Right cardiac atrium (tissue), 5 donors: ENCODE measurements at places on chromosomes 7 and 10. TPM values are rescaled to one million over a fixed set of nuclear protein-coding genes. Genes with fewer than 3 reads are reported as not detected.

GRCh38 chr7:12249706-12250105 lies 38.6 kb downstream of the TMEM106B start:
- no peak for DNase-seq

Gene RPA3
- polyA plus RNA-seq: 25.0 TPM

DNA sequence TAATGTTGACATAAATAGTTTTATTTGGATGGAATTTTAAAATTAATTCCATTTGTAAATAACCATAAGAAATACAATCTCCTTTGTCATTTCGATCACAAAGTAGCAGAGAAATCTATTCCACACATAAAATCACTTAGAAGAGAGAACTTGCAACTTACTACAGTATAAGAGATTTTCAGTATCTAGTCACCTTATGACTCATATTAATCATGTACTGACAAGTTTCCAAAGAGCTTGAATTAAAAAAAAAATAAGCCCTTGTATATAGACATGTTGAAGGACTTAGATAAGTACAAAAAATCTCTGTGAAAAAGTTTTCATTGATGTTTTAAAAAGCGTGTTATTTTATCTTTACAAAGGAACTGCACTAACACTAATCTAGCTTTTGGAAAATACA lies 207.1 kb upstream of the ETV1 start:
- no peak for DNase-seq

GRCh38 chr7:130329681-130330080 lies 14.9 kb upstream of the CPA5 start:
- no peak for DNase-seq

GRCh38 chr10:100148353-100149211 lies 37.2 kb downstream of the ERLIN1 start:
- no peak for DNase-seq

Gene PRRT4
- polyA plus RNA-seq: 1.1 TPM

DNA sequence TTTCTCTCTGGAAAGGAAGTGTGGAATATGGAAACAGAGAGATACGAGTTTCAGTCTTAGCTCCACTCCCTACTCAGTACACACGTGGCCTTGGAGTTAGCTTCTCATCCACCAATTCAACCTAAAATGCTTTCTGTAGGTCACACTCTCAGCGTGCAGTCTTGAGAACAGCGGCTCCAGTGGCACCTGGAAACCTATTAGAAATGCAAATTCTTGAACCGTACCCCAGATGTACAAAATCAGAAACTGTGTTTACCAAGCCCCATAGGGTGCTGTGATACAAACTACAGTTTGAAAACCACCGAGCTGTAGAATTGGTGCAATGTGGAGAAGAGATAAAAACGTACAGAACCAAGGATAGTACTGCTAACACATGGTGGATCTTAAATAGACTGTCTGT lies 91.1 kb upstream of the SP4 start:
- DNase-seq: no peak

DNA sequence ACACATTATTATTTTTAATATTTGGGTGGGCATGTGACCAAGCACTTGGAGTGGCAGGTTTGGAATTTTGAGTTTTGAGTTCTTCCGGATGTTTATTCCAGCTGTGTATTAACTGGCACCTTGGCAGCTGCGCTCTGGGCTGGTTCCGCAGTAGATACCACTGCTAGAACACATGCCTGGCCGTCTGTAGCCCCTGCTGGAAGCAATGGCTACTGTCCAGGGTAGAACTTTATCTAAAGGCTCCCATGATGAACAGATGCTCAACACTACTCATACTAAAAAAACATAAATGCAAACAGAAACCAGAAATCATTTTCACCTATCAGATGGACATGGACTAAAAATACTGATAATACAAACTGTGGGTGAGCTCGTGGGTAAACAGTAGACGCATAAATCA lies 19.4 kb upstream of the SH3PXD2A start:
- no peak for DNase-seq

Gene TMEM209
- polyA plus RNA-seq: 5.2 TPM

DNA sequence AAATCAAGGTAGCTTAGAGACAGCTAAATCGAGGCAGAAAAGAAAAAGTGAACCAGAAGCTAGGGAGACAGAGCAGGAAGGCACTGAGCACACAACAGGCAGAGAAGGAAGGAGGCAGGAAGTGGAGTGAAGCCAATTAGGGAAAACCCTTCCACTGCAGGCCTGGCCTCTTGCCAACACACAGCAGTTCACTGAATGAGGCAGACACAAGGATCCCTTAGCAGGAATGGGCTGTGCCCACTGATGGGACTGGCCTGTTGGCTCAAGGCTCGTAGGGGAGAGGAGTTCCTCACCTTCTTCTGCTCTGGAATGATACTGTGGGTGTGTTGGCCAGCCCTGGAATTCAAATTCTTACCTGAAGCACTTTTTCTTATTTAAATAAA lies 220.3 kb upstream of the STK17A start:
- no peak for DNase-seq

- no peak for DNase-seq
Observed at GRCh38 chr7:157612009-157612663, 275.3 kb downstream of the DNAJB6 start.

- no peak for DNase-seq
Observed at GRCh38 chr7:2128601-2129322, 104.0 kb downstream of the MAD1L1 start.

- DNase-seq: no peak
Observed at GRCh38 chr10:76905251-76905650, 732.4 kb downstream of the KCNMA1 start.

Gene DRGX
- polyA plus RNA-seq: not detected

DNA sequence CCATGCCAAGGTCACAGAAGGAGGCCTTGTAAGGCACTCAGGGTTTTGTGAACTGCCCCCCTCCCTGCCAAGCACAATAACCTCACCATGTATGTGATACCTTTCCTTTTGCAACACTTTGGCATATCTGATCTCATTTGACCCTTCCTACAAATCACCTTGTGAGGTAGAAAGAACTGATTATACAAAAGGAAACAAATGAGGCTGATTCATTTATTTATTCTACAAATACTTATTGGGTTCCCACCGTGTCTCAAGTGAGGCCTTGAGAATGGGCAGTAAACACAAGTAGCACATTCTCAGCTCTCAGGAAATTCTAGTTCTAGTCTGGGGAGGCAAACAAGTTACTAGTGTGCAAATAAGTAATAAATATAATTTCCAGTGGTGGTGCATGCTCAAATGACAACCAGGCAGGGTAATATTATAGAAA lies 19.6 kb downstream of the PLCE1 start:
- no peak for DNase-seq

Gene RBM33
- polyA plus RNA-seq: 16.6 TPM

DNA sequence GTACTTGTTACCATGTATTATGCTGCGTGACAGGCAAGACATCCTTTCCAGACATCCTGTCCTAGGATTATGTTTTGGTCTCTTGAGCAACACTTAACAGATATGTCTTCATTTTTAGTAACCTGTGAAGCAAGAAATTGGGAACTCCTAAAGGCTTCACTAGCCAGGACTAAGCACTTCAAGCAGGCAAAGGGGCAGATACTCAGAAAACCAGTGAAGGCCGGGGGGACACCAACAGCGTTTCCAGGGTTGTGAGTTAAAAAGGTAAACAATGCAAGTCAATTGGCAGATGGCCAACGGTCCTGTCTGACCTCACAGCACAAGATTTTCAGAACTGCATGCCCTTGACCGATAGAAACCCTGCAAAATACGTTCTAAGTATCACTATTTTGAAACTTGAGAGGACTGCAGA lies 77.6 kb upstream of the SFMBT2 start:
- no peak for DNase-seq

- DNase-seq: no peak
Observed at GRCh38 chr10:78210548-78210947, 176.9 kb downstream of the RPS24 start.

Gene TAC1
- 1.6 TPM for polyA plus RNA-seq

Gene COL13A1
- polyA plus RNA-seq: 6.8 TPM

Gene MRLN
- not detected for polyA plus RNA-seq

Gene GRB10
- 35.2 TPM for polyA plus RNA-seq

DNA sequence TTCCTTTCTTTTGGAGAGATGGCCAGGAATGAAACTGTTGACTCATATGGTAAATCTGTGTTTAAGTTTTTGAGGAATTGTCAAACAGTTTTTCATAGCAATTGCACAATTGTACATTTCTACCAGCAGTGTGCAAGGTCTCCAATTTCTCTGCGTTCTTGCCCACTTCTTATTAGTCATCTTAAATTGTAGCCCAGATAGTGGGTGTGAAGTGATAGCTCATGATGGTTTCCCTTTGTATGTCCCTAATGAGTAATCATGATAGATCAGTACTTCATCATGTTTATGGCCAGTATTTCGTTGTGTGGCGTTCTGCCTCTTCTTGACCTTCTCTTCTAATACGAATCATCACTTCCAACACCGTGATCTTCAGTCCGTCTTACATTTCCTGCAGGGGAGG lies 136.3 kb downstream of the DOCK1 start:
- DNase-seq: no peak

GRCh38 chr10:74823791-74824183 lies 2.6 kb upstream of the KAT6B start:
- DNase-seq: no peak

DNA sequence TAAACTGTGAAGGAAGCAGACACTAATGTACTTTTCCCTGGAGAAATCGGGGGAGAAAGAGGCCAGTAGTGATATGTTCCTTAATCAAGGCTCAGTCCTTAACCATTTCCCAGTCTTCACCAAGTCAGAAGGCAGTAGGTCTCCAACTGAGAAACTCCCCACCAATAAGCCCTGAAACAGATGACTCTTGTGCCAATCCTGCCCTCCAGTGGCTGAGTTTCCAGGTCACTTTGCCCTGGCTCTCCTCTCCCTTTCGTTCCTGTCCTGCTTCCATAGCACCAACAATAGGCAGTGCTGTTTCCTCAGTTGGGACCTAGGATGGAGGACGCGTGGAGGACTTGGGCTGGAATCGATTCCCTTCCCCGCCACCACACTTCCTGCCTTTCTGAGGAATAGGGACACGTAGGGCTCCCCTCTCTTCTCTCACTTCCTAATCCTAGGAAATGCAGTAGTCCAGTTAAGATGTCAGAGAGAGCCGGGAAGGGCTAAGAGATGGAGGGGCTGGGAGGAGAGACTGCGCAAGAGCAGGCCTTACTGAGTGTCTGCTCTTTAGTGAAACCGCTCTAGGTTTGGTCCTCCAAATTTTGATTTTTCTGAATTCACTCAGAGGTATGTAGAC lies 23.4 kb downstream of the ATOH7 start:
- no peak for DNase-seq

DNA sequence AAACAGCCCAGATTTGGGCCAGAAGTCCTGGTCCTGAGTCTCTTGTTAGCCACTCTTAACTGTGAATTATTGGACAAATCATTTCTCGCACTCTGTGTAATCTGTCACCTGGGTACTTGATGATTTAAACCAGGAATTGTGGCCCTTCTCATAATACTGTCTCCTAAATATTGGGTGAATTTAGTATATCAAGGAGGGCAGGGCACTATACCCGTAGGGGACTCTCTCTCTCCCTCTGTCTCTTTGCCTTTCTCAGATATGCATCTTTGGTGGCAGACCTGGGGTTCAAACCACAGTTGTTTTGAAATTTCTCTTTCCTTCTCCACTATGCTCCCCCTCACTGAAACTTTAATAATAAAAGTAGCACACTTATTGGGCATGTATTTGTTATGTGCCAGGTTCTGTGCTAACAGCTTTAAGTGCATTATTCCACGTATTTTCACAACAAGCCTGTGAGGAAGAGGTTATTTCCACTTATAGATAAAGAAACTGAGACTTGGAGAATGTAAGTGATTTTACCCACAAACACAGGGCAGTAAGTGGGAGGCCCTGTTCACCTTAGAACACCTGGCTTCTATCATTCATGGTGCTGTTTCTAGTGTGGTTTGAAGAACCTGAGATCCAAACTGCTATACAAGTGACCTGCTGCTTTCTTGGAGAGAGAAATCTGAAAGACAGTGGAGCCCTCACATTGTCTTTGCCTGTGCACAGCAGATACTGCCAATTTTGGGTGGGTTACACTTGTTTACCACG lies 11.8 kb downstream of the FAS start:
- no peak for DNase-seq

GRCh38 chr10:69633673-69634635 lies 3.9 kb downstream of the FAM241B start:
- DNase-seq: no peak

- no peak for DNase-seq
Observed at GRCh38 chr10:122190176-122190943, 80.7 kb upstream of the BTBD16 start.

Gene ERVW-1
- 0.07 TPM for polyA plus RNA-seq

Gene ARHGAP21
- polyA plus RNA-seq: 23.2 TPM
